ENCODE measurements at places on chromosomes 4 and X. TPM values are rescaled to one million over a fixed set of nuclear protein-coding genes. Genes with fewer than 3 reads are reported as not detected.

DNA sequence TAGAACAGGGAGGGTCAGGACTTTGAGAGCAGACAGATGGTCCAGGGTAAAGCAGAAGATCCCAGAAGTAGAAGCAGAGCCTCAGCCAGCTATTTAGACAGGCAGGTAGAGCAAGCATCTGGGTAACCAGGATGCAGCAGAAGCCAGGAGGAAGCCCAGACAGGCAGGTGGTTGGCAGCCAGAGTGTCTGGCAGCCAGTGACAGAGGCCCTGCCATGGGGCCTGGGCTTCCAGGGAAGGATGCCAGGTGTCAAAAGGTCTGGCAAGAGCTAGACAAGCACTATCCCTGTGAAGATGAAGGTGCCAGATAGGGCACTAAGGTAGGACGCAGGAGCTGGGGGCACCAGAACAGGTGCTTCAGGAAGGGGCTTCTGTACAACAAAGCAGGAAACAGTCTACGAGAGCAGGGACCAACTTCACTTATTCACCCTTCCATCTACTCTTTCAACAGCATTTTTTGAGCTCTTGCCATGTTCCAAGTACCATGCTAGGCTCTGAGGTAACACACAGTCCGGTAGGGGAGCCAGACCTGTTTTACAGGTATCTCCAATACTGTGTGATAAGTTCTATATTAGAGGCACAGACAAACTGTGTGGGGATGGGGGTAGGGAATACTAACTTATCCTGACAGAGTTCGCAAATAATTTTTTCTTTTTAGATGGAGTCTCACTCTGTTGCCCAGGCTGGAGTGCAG is 38.1 kb upstream of the GJB1 start:
- peaks cover 8% of the 10 kb centered on the region for H3K4me1 ChIP-seq
- H3K27me3 ChIP-seq, result no peaks in the 10 kb centered on the region
- DNase-seq, result no peak
- no peak overlapping the region for H3K27ac ChIP-seq
- H3K4me3 ChIP-seq, result no peak overlapping the region
- no peaks in the 10 kb centered on the region for H3K36me3 ChIP-seq

DNA sequence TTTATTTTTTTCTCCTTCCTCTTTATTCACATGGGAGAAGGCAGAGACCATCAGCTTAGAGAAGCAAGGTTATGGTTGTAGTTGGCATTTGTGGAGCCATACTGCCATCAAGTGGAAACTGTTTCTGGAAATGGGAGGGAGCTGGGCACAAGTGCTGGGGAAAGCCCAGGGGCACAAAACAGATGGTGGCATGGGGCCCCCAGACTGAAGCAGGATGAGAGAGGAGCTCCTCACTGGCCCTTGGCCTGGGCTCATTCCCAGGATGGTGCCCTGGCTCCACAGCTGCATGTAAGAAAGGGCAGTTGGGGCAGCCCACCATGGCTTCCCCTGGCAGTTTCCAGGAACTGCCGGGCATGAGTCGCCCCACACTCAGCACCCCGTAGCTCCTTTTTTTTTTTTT is 59.2 kb downstream of the NBDY start:
- no peak overlapping the region for H3K27ac ChIP-seq
- no peak overlapping the region for H3K4me3 ChIP-seq
- H3K36me3 ChIP-seq, result no peaks in the 10 kb centered on the region

- no peaks in the 10 kb centered on the region for H3K4me1 ChIP-seq
- no peak for DNase-seq
- H3K4me3 ChIP-seq, result no peak overlapping the region
- no peaks in the 10 kb centered on the region for H3K36me3 ChIP-seq
- H3K27ac ChIP-seq, result no peak overlapping the region
- H3K27me3 ChIP-seq, result no peaks in the 10 kb centered on the region
These were observed 210.2 kb downstream of the DMD start for GRCh38 chrX:33001107-33001506.

- no peak for DNase-seq
- no peaks in the 10 kb centered on the region for H3K27me3 ChIP-seq
- no peak overlapping the region for H3K4me3 ChIP-seq
- H3K4me1 ChIP-seq, result peaks cover 6% of the 10 kb centered on the region
- no peak overlapping the region for H3K27ac ChIP-seq
These were observed 32.5 kb upstream of the CENPU start for GRCh38 chr4:184766446-184766845.

GRCh38 chr4:120922381-120923206 is at the start of gene PRDM5:
TSS of gene PRDM5 (minus strand) at chr4:120922726. CDS start at chr4:120922608, 118 bp downstream.
- H3K36me3 ChIP-seq, result no peaks in the 10 kb centered on the region
- peak within 1 kb of the TSS; percentile 70 for H3K4me3 ChIP-seq
- peaks cover 23% of the 10 kb centered on the region for H3K4me1 ChIP-seq
- no peak for DNase-seq

The DNAAF6 gene
- total RNA-seq, result not detected

DNA sequence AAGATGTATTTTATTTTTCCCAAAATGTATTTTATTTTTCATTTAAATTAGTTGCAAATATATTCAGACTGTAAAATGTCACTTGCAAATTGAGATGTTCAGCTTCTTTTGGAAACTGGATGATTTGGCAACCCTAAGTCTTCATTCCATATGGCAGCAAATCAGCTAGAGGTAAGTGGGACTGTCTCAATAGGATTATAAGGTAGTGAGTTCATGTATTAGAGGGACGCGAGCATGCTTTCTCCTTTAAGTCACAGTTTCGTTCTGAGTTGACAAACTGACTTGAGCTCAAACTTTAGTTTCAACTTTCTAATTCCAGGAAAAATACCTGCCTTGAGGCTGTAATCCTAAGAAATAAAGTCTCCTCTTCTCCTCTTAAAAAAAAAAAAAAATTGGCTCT is 44.2 kb upstream of the TMEM131L start:
- H3K4me3 ChIP-seq, result no peak overlapping the region
- no peaks in the 10 kb centered on the region for H3K36me3 ChIP-seq
- H3K4me1 ChIP-seq, result no peaks in the 10 kb centered on the region
- no peaks in the 10 kb centered on the region for H3K27me3 ChIP-seq

The CXXC4 gene
- total RNA-seq, result 0.55 TPM

DNA sequence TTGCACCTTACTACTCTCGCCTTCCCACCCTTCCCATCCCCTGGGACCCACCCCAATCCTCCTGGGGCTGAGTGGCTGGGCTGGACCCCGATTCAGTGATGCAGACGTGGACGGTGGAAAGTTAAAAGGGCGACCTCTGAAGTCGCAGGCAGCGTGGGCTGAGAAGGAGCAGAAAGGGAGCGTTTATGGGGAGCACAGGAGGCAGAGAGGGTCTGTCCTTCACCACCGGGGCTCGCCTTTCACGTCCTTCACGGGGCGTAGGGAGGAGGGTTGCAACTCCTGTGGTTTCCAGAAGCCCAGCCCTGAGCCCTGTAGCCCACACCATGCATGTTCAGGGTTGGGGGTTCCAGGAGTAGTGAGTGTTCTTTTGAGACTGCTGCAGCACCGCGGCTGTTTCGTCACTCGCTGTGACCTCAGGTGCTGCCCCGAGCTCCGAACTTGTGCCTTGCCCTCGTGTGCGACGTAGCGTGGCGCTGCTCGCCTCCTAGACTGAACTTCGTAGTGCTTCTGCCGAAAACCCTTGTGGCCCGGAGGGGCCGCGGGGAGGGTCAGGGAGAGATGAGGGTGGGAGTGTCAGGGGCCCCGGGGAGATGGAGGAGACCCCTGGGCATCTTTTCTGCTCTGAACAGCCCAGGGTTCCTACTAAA is 1.6 kb downstream of the NHS start:
- no peaks in the 10 kb centered on the region for H3K36me3 ChIP-seq
- peak overlapping the region; percentile 48 for H3K27ac ChIP-seq
- DNase-seq, result no peak
- H3K4me3 ChIP-seq, result peak overlapping the region; percentile 62

DNA sequence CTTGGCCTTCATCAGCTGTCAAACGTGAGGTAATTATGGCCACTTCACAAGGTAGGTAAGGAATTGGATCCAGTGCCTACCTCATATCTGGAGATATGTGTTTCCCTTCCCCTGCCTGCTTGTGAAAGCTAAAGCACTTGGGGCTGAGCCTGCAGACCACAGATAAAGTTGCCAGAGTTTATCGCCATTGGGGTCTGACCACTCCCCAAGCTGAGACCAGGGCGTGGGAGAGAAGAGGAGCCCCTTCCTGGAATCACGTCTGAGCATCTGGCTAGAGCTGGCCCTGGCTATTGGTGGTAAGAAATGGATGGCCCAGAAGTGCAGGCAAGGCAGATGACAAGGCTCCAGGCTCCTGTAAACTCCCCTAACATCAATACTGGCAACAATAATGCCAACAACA is 2.7 kb downstream of the ALAS2 start:
- no peaks in the 10 kb centered on the region for H3K36me3 ChIP-seq
- H3K27ac ChIP-seq, result no peak overlapping the region
- H3K4me3 ChIP-seq, result no peak overlapping the region
- H3K27me3 ChIP-seq, result no peaks in the 10 kb centered on the region
- H3K4me1 ChIP-seq, result no peaks in the 10 kb centered on the region

- H3K4me1 ChIP-seq, result no peaks in the 10 kb centered on the region
- H3K36me3 ChIP-seq, result no peaks in the 10 kb centered on the region
- DNase-seq, result no peak
- H3K27me3 ChIP-seq, result no peaks in the 10 kb centered on the region
These were observed 63.1 kb downstream of the DIPK2B start for GRCh38 chrX:45137531-45137930.

The BMX gene
- total RNA-seq, result 0.45 TPM

DNA sequence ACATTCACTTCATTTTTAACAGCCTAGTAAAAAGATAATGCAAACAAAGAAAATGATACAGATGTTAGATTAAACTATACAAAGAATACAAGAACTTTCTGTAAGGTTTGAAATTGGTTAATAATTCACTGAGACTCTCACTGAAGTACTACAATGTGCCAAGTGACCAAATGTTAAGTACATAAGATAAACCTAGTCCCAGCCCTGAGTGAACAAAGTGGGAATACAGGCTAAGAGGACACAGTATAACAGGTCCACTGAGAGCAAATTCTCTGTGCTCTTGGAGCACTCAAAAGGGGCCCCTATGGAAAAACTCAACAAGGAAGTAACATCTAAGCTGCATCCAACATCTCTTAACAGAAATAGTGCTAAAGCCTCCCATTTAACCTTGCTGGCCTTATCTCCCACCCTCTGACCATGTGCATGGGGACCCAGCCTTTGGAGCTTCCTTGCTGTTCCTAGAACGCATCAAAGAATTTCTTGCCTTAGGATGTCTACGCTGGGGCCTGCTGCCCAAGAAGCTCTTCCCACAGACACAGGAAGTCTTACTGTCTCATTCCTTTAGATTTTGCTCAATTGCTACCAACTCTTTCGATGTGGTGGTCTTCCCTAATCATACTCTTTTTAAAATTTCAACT is 113.4 kb downstream of the ZAR1 start:
- H3K27me3 ChIP-seq, result no peaks in the 10 kb centered on the region
- H3K4me3 ChIP-seq, result no peak overlapping the region
- no peaks in the 10 kb centered on the region for H3K4me1 ChIP-seq
- H3K27ac ChIP-seq, result no peak overlapping the region

GRCh38 chrX:46803140-46803539 is 33.7 kb upstream of the RP2 start:
- H3K4me1 ChIP-seq, result no peaks in the 10 kb centered on the region
- no peaks in the 10 kb centered on the region for H3K36me3 ChIP-seq
- H3K27me3 ChIP-seq, result no peaks in the 10 kb centered on the region

- DNase-seq, result no peak
- H3K27me3 ChIP-seq, result no peaks in the 10 kb centered on the region
- no peaks in the 10 kb centered on the region for H3K36me3 ChIP-seq
- H3K27ac ChIP-seq, result no peak overlapping the region
- no peak overlapping the region for H3K4me3 ChIP-seq
- H3K4me1 ChIP-seq, result no peaks in the 10 kb centered on the region
These were observed 44.8 kb downstream of the SMARCA1 start for GRCh38 chrX:129478516-129478915.

The UCHL1 gene
- total RNA-seq, result 3.7 TPM

The NHS gene
- 9.9 TPM for total RNA-seq

The F9 gene
- total RNA-seq, result 1.7 TPM

The TMEM31 gene
- total RNA-seq, result not detected

DNA sequence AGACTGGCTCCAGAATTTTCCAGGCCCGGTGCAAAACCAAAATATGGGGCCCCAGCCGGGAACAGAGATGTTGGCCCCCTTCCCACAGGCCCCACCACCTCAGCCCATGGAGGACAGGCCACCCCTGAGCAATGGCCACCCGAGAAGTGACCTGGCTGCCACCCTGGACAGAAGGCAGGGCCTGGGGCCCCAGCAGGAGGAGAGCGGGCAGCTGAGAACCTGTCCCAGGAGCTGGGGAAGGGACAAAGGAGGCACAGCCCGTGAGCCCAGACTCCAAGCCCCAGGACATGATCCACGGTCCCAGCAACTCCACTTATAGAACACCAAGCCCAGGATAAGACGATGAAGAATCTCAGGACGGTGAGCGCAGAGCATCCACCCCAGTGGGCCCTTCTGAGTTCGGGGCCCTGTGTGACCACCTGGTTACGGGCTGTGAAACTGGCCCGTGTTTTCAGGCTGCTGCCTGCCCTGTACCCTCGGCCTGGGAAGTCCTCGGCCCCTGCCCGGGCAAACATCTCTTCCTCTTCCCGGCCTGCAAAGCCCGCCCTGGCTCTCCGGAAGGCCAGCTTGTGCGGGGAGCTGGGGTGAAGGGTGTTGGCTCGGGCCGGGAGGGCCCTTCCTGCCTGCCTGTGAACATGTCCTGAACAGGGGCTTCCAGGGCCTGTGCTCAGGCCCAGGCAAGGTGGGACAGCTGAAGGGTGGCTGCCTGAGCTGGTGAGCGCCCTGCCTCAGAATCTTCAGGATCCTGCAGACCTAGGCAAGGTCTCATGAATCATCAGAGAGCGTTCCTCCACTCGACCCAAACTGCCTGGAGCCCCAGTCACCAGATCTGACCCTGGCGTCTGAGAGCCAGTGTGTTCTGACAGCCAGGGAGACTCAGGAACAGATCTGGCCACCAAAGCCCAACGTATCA is 47.0 kb upstream of the MAN2B2 start:
- peaks cover 5% of the 10 kb centered on the region for H3K27me3 ChIP-seq
- H3K4me3 ChIP-seq, result no peak overlapping the region
- no peak overlapping the region for H3K27ac ChIP-seq

The SSX4B gene
- total RNA-seq, result not detected

DNA sequence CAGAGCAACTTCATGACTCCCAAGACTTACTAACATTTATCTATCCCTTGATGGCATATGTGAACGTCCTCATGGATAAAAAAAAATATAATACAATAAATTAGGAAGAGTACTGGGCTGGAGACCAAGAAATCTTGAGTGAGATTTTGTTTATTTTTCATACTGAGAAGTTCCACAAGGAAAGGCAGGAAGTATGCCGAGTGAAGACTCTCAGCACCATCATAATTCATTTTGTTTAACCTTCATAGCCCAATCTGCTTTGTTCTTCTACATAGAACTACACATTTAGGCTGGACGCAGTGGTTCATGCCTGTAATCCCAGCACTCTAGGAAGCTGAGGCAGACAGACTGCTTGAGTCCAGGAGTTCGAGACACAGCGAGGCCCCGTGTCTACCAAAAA is 198.3 kb downstream of the NSUN7 start:
- DNase-seq, result no peak
- H3K4me3 ChIP-seq, result no peak overlapping the region
- H3K36me3 ChIP-seq, result peaks cover 9% of the 10 kb centered on the region
- H3K27me3 ChIP-seq, result no peaks in the 10 kb centered on the region
- H3K27ac ChIP-seq, result no peak overlapping the region
- peaks cover 6% of the 10 kb centered on the region for H3K4me1 ChIP-seq

GRCh38 chr4:2832309-2832980 is 11.2 kb upstream of the ADD1 start:
- peak; percentile 53 for DNase-seq
- peaks cover 88% of the 10 kb centered on the region for H3K36me3 ChIP-seq
- no peak overlapping the region for H3K27ac ChIP-seq
- H3K4me3 ChIP-seq, result no peak overlapping the region
- H3K27me3 ChIP-seq, result no peaks in the 10 kb centered on the region

- peaks cover 21% of the 10 kb centered on the region for H3K36me3 ChIP-seq
- no peak overlapping the region for H3K27ac ChIP-seq
- H3K4me1 ChIP-seq, result peaks cover 19% of the 10 kb centered on the region
- DNase-seq, result peak; percentile 53
- no peak overlapping the region for H3K4me3 ChIP-seq
These were observed 41.9 kb downstream of the TNIP2 start for GRCh38 chr4:2714061-2714770.
